Cardiac muscle cell (in vitro differentiated cells and primary cell): ENCODE measurements at places on chromosomes 2 and 18. TPM values are rescaled to one million over a fixed set of nuclear protein-coding genes. Genes with fewer than 3 reads are reported as not detected.

- H3K27me3 ChIP-seq, result no peaks in the 10 kb centered on the region
- peak; percentile 3 for DNase-seq
- H3K4me3 ChIP-seq, result no peak overlapping the region
These were observed 405.5 kb upstream of the FIGN start for GRCh38 chr2:164141271-164141670.

DNA sequence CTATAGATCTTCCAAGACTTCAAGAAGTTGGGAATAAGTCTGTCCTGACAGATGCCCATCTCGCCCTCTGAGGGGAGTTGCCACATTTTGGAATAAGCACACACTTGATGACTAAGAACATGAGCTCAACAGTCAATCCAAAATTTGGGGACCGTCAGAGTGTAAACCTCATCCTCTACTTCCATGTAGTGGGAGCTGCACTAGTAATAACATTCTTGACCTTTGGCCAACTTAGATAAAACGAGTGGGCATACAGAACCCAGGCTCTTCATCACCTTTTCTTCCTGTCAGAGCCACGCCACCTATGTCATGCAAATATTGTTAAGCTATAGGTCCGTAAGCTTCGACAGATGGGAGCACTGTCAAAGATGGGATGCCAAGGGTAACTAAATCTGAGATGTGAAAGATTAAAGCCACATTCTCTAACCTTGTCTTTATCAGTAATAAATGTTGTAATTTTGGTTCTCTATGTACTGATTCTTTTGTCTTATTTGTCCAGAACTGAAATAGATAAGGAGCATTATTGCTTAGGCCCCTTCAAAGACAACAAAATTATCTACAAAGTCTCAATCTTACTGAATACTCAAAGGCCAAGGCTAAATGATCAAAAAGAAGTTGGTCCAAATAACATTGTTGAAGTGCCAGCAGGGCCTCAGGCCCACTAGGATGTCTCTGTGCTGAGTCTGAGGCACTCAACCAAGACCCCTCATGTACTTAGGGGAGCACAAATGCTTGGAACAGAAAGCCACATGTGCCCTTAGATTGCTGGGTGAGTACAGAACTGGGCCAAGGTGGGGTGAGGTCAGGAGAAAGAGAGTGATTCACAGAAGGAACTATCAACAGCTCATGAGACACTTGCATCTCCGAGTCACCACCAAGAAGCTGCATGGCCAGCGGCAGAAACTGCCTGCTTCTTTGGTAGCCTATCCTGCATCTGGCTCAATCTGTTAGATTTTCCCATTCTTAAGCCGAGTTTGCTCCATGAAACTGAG, 15.0 kb downstream of the CDH2 start:
- peaks cover 6% of the 10 kb centered on the region for H3K36me3 ChIP-seq
- H3K27ac ChIP-seq, result peak overlapping the region; percentile 86
- H3K27me3 ChIP-seq, result no peaks in the 10 kb centered on the region
- peaks cover 86% of the 10 kb centered on the region for H3K4me1 ChIP-seq
- no peak overlapping the region for H3K4me3 ChIP-seq
- peak; percentile 49 for DNase-seq

DNA sequence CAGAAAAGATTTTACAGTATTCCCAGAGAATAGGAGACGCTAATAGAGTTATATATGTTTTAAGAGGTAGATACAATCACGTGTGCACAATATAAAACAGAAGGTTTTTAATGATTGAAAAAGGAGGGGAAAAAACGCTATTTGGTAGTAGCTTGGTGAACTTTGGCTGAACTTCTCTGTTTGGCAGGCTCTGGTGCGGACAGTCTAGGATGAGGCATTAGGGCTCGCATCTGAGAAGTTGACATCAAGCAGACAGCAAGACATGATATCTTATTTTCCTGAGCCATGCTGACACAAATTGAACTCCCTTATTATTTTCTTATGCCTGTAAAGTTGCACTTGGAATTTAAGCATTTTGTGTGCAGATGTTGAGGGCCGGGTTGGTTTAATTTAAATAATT, 176.6 kb downstream of the EN1 start:
- no peak overlapping the region for H3K4me3 ChIP-seq
- no peak overlapping the region for H3K27ac ChIP-seq
- no peaks in the 10 kb centered on the region for H3K27me3 ChIP-seq
- H3K36me3 ChIP-seq, result no peaks in the 10 kb centered on the region
- H3K4me1 ChIP-seq, result no peaks in the 10 kb centered on the region

DNA sequence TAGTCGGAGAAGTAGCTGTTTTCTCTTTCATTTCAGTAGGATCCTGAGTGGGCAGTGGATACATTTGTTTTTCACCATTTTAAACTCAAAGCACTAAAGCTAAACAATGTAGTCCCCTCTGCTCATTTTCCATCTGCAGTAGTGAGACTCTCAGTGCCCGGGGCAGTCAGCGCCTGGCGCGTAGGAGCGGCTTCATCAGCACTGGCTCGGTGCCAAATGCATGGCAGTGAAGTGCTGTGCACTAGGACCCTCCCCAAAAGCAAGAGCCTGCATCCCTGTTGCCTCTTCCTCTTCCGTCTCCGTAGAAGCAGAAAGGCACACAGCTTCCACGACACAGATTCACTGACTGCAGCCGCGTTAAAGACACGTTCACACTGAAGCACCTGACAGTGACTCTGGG, 19.0 kb upstream of the ESPNL start:
- no peak overlapping the region for H3K27ac ChIP-seq
- no peaks in the 10 kb centered on the region for H3K27me3 ChIP-seq
- no peak overlapping the region for H3K4me3 ChIP-seq
- no peaks in the 10 kb centered on the region for H3K4me1 ChIP-seq
- no peaks in the 10 kb centered on the region for H3K36me3 ChIP-seq
- no peak for DNase-seq

DNA sequence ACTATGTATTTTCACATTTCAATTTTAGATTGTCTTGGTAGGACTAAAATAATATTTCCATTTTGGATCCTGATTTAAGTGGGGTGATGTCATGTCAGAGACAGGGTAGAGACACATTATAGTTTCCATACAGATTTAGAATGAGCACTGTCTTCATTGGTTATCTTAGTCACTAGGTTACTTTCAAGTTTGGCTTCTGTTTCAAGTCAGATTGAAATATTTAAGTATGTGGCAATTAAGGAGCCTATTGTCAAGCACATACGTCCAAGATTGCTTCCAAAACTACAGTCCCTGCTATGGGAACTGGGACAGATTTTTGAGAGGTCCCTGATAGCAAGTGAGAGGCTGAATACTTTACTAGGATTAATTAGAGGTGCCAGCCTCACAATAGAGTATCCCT, 89.2 kb upstream of the FAM117B start:
- no peak overlapping the region for H3K4me3 ChIP-seq
- no peaks in the 10 kb centered on the region for H3K36me3 ChIP-seq
- no peaks in the 10 kb centered on the region for H3K27me3 ChIP-seq
- peak; percentile 10 for DNase-seq

DNA sequence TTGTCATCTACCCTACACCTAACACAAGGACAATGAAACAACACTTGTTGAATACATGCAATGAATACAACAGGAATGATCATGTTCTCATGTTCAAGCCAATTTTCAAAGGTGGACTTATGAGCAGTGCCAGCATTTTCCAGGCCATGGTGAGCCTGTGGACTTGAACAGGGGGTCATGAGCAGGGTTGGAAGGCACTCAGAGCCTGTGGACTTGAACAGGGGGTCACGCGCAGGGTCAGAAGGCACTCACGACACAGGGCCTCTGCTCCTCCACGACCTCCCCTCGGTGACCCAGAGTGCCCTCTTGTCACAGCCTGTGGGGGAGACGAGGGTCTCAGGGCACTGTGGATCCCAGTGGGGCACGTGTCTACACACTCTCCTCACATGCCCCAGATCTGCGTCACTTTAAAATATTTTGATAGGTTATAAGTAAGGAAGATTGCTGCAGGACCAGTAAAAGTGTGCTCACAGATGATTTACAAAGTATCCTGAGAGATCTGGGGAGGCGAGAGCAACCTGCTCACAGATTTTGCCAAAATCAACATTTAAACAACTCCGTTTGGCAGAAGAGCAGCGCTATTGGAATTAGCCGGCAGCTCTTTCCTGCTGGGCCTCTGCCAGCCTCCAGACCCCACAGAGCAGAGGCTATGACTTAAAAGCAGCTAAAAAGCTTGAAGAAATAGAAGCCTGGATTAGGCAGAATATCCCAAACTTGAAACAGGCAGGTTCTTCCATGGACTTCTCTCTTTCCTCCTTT, 121.9 kb downstream of the TMEM18 start:
- H3K36me3 ChIP-seq, result no peaks in the 10 kb centered on the region
- peaks cover 33% of the 10 kb centered on the region for H3K27me3 ChIP-seq
- H3K4me3 ChIP-seq, result no peak overlapping the region
- DNase-seq, result no peak

DNA sequence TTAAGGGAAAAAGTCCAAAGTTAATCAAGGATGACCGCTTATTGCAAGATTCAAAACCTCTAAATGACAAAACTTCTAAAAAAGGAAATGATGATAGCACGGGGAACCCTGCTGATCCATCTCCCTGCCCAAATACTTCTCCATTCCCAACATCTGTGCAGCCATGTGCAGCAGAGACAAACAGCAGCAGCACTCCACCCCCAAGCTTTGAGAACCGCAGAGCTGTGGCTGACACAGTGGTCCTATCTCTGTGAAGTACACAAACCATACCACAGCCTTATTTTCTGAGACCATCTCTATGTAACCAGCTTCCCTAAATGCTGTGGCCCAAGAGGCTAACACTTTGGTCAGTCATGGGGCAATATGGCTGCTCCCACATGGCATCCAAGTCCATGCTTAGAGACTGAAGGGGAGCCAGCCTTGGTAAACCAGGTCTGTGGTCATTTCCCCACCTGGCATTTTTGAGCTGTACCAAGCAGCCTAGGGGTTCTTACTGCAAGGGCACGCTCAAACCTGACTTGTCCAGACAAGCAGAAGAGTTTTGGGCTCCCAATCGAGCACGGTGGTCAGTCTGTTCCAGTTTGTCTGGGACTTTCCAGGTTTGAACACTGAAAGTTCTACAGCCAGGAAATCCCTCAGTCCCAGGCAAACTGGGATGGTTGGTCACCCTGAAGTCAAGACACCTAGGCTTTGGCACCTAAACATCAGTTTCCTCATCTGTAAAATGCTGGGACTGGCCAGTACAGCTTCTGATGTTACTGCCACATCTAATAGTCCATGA, 17.1 kb upstream of the NFE2L2 start:
- no peak overlapping the region for H3K4me3 ChIP-seq
- H3K36me3 ChIP-seq, result no peaks in the 10 kb centered on the region
- H3K27me3 ChIP-seq, result no peaks in the 10 kb centered on the region
- no peak for DNase-seq
- peak overlapping the region; percentile 82 for H3K27ac ChIP-seq

Gene CFC1
- 48.4 and 59.1 TPM in 2 replicates for total RNA-seq

Gene RNF152
- total RNA-seq, result 3.9 and 9.4 TPM in 2 replicates
